ENCODE measurements at places on chromosomes 4 and X. TPM values are rescaled to one million over a fixed set of nuclear protein-coding genes. Genes with fewer than 3 reads are reported as not detected.
A peak's percentile ranks its signal among the peaks of the same experiment; 100 is the strongest.

- peaks cover 28% of the 10 kb centered on the region for H3K4me1 ChIP-seq
- no peaks in the 10 kb centered on the region for H3K36me3 ChIP-seq
- no peak overlapping the region for H3K27ac ChIP-seq
- peak; percentile 18 for DNase-seq
- peak overlapping the region; percentile 75 for H3K4me3 ChIP-seq
- no peaks in the 10 kb centered on the region for H3K27me3 ChIP-seq
Measured at GRCh38 chr4:37889849-37890800, 759 bp upstream of the TBC1D1 start.

DNA sequence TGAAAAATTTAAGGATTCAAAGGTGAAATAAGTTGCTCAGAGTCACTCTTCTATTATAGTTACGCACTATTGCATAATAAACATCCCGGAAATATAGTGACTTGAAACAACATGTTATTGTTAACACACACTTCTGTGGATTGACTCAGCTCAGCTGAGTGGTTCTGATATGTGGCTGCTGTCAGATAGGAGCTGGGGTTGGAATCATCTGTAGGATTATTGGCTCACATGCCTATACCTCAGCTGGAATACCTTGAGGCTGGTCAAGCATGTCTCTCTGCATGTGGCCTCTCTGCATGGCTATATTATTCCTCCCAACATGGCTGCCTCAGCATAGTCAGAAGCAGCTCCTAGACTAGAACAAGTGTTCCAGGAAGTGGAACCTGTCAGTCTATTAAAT is 486.7 kb upstream of the MAGEB2 start:
- no peaks in the 10 kb centered on the region for H3K27me3 ChIP-seq
- H3K4me1 ChIP-seq = no peaks in the 10 kb centered on the region
- H3K27ac ChIP-seq = no peak overlapping the region
- no peak for DNase-seq
- H3K36me3 ChIP-seq = no peaks in the 10 kb centered on the region

- H3K4me1 ChIP-seq = peaks cover 49% of the 10 kb centered on the region
- H3K27me3 ChIP-seq = no peaks in the 10 kb centered on the region
- H3K4me3 ChIP-seq = peak within 1 kb of the TSS; percentile 67
- H3K27ac ChIP-seq = peak within 1 kb of the TSS; percentile 97
- peak; percentile 77 for DNase-seq
Measured at GRCh38 chrX:151396825-151397740, at the start of gene VMA21. VMA21 (plus strand) TSS chrX:151397206; CDS start chrX:151397309, 103 bp downstream.

Gene HTRA3
- not detected for total RNA-seq

DNA sequence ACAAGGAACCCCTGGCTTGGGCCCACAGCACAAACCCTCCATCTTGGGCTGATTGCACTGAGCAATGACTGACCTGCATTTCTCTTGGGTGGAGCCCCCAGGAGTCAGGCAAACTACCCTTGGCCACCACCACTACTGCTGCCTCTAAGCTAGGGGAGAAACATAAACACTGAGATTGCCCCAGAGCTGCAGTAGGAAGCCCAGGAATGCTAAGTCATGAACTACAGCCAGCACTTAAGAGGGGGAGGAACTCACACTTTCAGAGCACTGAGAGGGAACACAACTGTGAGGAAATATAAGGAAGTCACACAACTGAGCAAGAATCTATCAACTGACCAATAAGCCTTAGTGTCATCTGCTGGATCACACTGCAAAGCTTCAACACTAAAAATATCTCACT is 111.6 kb upstream of the PPP3CA start:
- no peaks in the 10 kb centered on the region for H3K36me3 ChIP-seq
- DNase-seq = no peak
- H3K4me1 ChIP-seq = no peaks in the 10 kb centered on the region
- no peak overlapping the region for H3K4me3 ChIP-seq
- peaks cover 12% of the 10 kb centered on the region for H3K27me3 ChIP-seq
- no peak overlapping the region for H3K27ac ChIP-seq

- H3K27ac ChIP-seq = no peak overlapping the region
- no peak overlapping the region for H3K4me3 ChIP-seq
- H3K27me3 ChIP-seq = no peaks in the 10 kb centered on the region
Measured at GRCh38 chr4:11743236-11743635, 314.5 kb upstream of the HS3ST1 start.

- peak; percentile 19 for DNase-seq
- no peak overlapping the region for H3K27ac ChIP-seq
- H3K4me1 ChIP-seq = no peaks in the 10 kb centered on the region
- no peaks in the 10 kb centered on the region for H3K36me3 ChIP-seq
- no peaks in the 10 kb centered on the region for H3K27me3 ChIP-seq
Measured at GRCh38 chr4:89829470-89830138, 7.4 kb downstream of the SNCA start.

DNA sequence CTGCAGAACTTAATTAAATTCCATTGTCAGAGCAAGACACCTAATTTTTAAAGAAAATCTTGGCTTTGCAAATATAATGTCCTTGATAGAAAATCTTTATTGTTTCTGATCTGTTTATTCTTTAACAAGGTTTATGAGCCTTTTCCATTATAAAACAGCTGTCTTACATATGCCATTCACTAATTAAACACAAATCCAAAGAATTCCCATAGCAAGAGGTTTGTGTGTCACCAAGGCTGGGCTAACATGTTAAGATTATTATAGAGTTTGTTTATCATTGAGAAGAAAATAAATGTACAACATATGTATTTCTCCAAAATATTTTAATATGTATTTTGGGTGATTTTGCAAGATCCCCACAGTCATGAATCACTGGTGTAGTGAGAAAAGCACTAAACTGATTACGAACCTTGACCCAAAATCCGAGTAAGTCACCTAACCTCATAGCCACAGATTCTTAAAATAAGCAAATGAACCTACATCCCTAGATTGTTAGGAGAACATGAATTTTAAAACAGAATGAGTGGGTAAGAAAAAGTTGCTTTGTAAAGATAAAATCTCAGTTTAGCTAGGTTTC is 694.8 kb upstream of the INTU start:
- no peaks in the 10 kb centered on the region for H3K36me3 ChIP-seq
- no peak overlapping the region for H3K4me3 ChIP-seq
- H3K4me1 ChIP-seq = no peaks in the 10 kb centered on the region
- H3K27ac ChIP-seq = no peak overlapping the region
- DNase-seq = no peak
- H3K27me3 ChIP-seq = no peaks in the 10 kb centered on the region

- H3K36me3 ChIP-seq = no peaks in the 10 kb centered on the region
- no peak overlapping the region for H3K4me3 ChIP-seq
- no peak overlapping the region for H3K27ac ChIP-seq
- H3K4me1 ChIP-seq = no peaks in the 10 kb centered on the region
- H3K27me3 ChIP-seq = peaks cover 6% of the 10 kb centered on the region
Measured at GRCh38 chr4:37481547-37482122, 204.5 kb downstream of the RELL1 start.

DNA sequence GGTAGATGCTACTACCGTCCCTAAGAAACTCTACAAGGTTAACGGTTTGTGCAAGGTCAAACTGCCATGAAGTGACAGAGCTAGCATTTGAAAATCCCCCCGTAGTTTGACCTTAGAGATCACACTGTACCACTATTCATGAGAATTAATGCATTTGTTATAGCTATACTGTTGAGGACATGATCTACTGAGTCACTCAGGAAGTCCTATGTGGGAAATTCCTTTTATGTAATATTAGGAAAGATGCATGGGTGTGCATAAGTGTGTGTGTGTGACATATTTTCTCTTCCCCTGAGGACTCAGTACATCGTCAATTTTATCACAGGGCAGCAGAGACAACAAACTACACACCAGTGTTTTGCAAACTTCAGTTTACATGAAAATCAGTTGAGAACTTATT is 141.1 kb downstream of the FBXW7 start:
- no peak overlapping the region for H3K4me3 ChIP-seq
- H3K36me3 ChIP-seq = peaks cover 2% of the 10 kb centered on the region
- no peak for DNase-seq
- H3K4me1 ChIP-seq = no peaks in the 10 kb centered on the region
- H3K27ac ChIP-seq = no peak overlapping the region

Gene CFAP299
- total RNA-seq = not detected

DNA sequence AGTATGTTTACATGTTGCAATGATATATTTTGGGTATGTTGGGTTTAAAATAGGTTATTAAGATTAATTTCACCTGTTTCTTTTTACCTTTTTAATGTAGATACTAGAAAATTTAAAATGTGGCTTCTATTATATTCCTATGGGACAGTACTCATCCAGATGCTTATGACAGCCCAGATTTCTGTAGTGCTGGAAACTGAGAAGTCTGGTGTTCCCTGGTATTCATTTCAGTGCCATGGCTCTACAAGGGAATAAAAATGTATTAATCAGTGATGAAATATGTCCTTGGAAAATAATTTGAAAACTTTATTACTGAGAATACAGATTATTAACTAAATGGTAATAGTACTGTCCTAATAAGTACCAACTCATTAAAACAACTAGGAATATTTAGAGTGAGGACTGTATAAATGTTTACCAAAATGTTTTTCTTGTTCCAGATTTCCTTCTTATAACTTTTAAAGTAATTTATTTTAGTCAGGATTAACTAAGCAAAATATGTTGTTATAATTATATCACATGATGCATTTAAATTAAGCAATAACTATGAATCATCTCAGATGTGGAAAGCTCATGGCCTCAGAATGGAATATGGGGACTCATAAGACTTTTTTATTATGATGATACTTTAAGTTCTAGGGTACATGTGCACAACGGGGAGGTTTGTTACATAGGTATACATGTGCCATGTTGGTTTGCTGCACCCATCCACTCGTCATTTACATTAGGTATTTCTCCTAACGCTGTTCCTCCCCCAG is 25.3 kb downstream of the ARHGAP24 start:
- no peak overlapping the region for H3K4me3 ChIP-seq
- no peak for DNase-seq
- H3K4me1 ChIP-seq = no peaks in the 10 kb centered on the region

Gene MAGEC1
- not detected for total RNA-seq

DNA sequence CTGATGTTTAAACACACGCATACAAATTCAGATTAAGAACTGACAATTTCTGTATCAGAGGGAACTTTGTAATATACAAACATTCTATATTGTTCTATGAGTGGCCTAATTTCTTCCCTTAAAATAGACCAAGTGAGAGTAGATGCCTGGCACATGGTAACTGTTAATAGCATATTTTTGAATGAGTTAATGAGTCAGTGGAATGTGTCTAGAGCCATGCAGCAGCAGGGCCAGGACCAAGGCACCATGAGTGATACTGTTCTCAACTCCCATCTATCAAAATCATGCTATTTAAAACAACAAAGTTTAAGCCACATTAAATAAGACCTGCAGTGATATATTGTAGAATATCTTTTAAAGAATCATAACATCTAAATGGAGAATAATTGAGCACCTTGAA is 98.3 kb downstream of the ARHGAP24 start:
- H3K4me3 ChIP-seq = no peak overlapping the region
- no peak for DNase-seq
- no peak overlapping the region for H3K27ac ChIP-seq
- no peaks in the 10 kb centered on the region for H3K36me3 ChIP-seq
- no peaks in the 10 kb centered on the region for H3K4me1 ChIP-seq

DNA sequence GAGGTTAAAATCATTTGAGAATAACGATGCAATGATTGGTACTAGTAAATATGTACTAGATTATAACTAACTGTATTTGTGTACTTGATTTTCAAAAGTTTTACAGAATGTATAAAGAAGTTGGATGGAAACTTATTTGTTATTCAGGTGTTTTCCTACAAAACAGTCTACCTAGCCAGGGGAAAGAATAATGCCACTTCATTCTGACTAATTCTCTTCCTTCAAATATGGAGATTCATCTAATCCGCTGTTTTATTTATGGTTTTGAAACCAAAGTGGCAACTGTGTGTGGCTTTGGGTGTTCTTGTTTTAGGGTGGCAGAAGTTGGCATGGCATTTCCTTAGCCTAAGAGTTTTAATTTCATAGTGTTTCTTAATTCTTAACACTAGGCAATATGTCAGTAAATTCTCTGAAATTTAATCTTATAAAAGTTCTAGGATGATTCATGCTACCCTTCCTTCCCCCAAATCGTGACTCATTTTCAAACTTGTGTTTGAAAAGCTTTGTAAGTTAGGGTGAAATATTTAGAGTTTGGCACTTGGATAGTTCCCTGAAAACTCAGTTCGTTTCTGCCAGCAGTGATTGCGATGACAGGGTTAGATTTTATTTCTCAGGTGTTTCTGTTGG is 62.6 kb downstream of the DCLK2 start:
- H3K36me3 ChIP-seq = no peaks in the 10 kb centered on the region
- no peaks in the 10 kb centered on the region for H3K4me1 ChIP-seq
- H3K27ac ChIP-seq = no peak overlapping the region
- DNase-seq = no peak
- no peak overlapping the region for H3K4me3 ChIP-seq
- H3K27me3 ChIP-seq = no peaks in the 10 kb centered on the region

Gene FOXR2
- not detected for total RNA-seq

- no peaks in the 10 kb centered on the region for H3K27me3 ChIP-seq
- DNase-seq = no peak
- no peak overlapping the region for H3K4me3 ChIP-seq
- H3K4me1 ChIP-seq = no peaks in the 10 kb centered on the region
- H3K27ac ChIP-seq = no peak overlapping the region
Measured at GRCh38 chrX:139776599-139776998, 68.6 kb upstream of the MCF2 start.

Gene GAR1
- 13.2 TPM for total RNA-seq

Gene GSX2
- not detected for total RNA-seq

- H3K4me1 ChIP-seq = no peaks in the 10 kb centered on the region
- H3K27ac ChIP-seq = no peak overlapping the region
- no peak overlapping the region for H3K4me3 ChIP-seq
- H3K27me3 ChIP-seq = no peaks in the 10 kb centered on the region
- no peaks in the 10 kb centered on the region for H3K36me3 ChIP-seq
Measured at GRCh38 chrX:30812326-30812725, 76.7 kb downstream of the TAB3 start.

Gene CCNB3
- total RNA-seq = 0.41 TPM

DNA sequence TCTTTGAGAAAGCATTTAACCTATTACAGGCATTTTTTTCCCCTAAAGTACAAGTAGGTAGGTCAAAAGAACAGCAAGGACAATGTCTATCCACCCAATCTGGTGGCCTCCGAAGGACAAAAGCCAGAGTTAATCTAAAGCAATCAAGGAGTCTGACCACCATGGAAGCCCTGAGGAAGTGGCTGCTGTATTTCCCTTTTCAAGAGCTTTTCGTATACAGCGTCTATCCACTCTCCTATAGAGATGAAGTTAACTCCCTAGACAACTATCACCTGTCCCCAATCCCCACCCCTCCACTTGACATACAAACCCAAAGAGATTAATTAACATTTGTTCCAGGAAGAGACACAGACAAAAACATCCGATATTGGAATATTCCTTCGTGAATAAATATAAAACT is 85.5 kb downstream of the SNCA start:
- no peaks in the 10 kb centered on the region for H3K4me1 ChIP-seq
- H3K27me3 ChIP-seq = no peaks in the 10 kb centered on the region
- H3K36me3 ChIP-seq = no peaks in the 10 kb centered on the region
- no peak overlapping the region for H3K4me3 ChIP-seq
- DNase-seq = no peak

DNA sequence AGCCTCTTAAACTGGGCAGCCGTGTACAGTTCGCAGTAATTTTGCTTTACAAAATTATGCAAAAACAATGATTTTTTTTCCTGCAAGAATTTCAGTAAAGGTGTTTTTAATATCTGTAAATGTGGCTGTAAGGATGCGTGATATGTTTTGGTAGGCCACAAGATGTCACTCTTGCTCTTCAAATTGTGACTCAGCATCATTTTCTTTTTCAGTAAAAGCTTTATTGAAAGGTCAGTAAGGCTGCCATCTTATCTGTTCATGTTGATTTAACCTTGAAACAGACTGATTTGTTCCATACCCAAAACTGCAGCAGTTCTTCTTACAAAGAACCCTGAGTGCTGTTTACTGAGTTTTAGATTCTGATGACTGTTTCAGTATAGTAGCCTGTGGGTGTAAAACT is 39.9 kb downstream of the TXLNG start:
- H3K4me1 ChIP-seq = no peaks in the 10 kb centered on the region
- no peak overlapping the region for H3K27ac ChIP-seq
- DNase-seq = no peak
- H3K36me3 ChIP-seq = peaks cover 3% of the 10 kb centered on the region
- no peaks in the 10 kb centered on the region for H3K27me3 ChIP-seq
